Kidney (tissue), 22 donors: ENCODE measurements at places on chromosomes 1 and 21. TPM values are rescaled to one million over a fixed set of nuclear protein-coding genes. Genes with fewer than 3 reads are reported as not detected.

TMCO1 gene
- total RNA-seq: 109 TPM

TFF3 gene
- 22.4 TPM for total RNA-seq

HENMT1 gene
- 5.2 TPM for total RNA-seq

F13B gene
- total RNA-seq: not detected

CAMK1G gene
- 1.4 TPM for total RNA-seq

TMEM82 gene
- 2.0 TPM for total RNA-seq

AKNAD1 gene
- total RNA-seq: not detected

VAMP4 gene
- 15.3 TPM for total RNA-seq

KIAA1614 gene
- 12.3 TPM for total RNA-seq

ZFP69B gene
- total RNA-seq: 2.1 TPM

MROH9 gene
- total RNA-seq: not detected

ITLN1 gene
- total RNA-seq: not detected

VCAM1 gene
- total RNA-seq: 539 TPM

ATAD3C gene
- total RNA-seq: 10.0 TPM

S100B gene
- 6.9 TPM for total RNA-seq

HMGCS2 gene
- 3.9 TPM for total RNA-seq

PLA2G2D gene
- 1.1 TPM for total RNA-seq

KCNH1 gene
- total RNA-seq: 0.54 TPM

HEYL gene
- total RNA-seq: 32.8 TPM

SUMO3 gene
- 88.6 TPM for total RNA-seq

GJA9 gene
- not detected for total RNA-seq

RNF2 gene
- 26.0 TPM for total RNA-seq

DIRAS3 gene
- 8.8 TPM for total RNA-seq

LENEP gene
- not detected for total RNA-seq

OR6K3 gene
- total RNA-seq: not detected

LRRC3 gene
- 1.4 TPM for total RNA-seq

C1orf226 gene
- total RNA-seq: 15.2 TPM

MNDA gene
- 8.3 TPM for total RNA-seq

IVL gene
- not detected for total RNA-seq

PCP4 gene
- 26.9 TPM for total RNA-seq

ETNK2 gene
- total RNA-seq: 33.3 TPM

ARHGAP29 gene
- total RNA-seq: 145 TPM

CD1E gene
- 3.5 TPM for total RNA-seq

OR2T35 gene
- 0.28 TPM for total RNA-seq

WDR64 gene
- total RNA-seq: not detected

OR6N1 gene
- not detected for total RNA-seq

NKAIN1 gene
- 0.19 TPM for total RNA-seq

CNTN2 gene
- 0.44 TPM for total RNA-seq

ATP5IF1 gene
- 172 TPM for total RNA-seq

MTMR11 gene
- 24.7 TPM for total RNA-seq

KRTAP12-2 gene
- total RNA-seq: not detected

KRTAP13-4 gene
- total RNA-seq: not detected

DCLRE1B gene
- total RNA-seq: 6.1 TPM
